HT-29 (cell line): ENCODE measurements at places on chromosomes 3 and 15. TPM values are rescaled to one million over a fixed set of nuclear protein-coding genes. Genes with fewer than 3 reads are reported as not detected.
A peak's percentile ranks its signal among the peaks of the same experiment; 100 is the strongest.

GRCh38 chr3:86711634-86712033, 279.3 kb downstream of the VGLL3 start:
- no peak for DNase-seq

DNA sequence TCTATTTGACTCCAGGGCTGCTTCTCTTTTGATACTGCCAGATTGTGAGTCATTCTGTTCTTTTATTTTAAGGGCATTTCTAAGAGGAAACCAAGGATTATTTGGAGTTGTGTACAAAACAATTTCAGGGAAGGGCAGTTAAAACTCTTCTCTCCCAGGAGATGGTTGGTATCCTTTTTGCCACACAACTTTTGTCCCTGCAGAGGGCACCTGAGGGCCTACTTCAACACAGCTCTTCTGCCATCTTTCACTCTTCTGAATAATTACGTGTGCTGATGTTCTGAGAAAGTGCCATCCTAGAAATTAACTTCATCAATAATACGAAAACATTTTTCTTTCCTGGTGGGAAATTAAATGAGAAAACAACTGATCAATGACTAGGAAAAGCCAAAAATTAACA, 75.7 kb upstream of the GADL1 start:
- no peak for DNase-seq

DNA sequence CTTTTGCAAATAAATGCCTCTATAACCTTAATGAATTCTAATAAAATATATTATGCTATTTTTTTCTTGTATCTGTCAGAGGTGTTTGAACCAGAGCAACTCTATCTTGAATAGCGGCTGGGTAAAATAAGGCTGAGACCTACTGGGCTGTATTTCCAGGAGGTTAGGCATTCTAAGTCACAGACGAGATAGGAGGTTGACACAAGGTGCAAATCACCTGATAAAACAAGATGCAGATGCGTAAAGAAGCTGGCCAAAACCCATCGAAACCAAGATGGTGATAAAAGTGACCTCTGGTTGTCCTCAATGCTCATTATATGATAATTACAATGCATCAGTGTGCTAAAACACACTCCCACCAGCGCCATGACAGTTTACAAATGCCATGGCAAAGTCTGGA, 990.7 kb downstream of the FHIT start:
- DNase-seq: no peak

DNA sequence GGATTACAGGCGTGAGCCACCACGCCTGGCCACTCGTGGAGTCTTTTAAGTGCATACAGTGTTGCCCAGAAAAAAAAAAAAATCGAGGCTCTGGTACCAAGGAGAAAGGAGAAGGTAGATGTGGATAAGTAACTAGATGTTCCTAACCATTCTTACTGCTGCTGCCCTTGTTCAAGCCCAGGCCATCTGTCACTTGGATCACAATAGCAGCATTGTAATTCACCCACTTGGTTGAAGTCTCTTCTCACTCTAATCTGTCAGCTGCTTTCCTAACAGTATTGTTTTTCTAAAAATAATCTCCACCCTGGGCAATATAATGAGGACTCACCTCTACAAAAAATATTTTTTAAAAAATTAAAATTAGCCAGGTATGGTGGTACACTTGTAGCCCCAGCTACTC, 58.0 kb upstream of the CRTC3 start:
- DNase-seq: no peak

- no peak for DNase-seq
Observed at GRCh38 chr3:195885036-195885891, 23.1 kb downstream of the TNK2 start.

Gene ARPP19
- 56.3 and 57.3 TPM in 2 replicates for total RNA-seq

GRCh38 chr3:53161450-53161819, 426 bp downstream of the PRKCD start:
- DNase-seq: no peak

DNA sequence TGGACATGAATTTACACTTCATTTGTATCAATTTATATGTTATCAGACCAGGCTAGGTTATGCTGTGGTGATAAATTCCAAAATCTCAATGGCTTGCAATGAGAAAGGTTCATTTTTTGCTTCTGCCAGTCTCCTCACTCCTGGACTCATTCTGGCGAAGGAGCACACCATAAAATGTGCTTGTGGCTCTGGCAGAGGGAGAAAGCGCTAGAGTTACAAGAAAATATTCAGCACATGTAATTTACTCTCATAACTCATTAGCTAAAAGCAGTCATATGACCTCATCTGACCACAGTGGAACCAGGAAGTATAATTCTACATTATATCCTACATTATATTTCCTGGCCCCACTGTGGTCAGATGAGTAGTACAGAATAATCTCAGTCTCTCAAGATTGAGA, 193.8 kb downstream of the BCHE start:
- peak; percentile 63 for DNase-seq

Gene WNT7A
- total RNA-seq: not detected in 2 replicates

Gene STT3B
- 75.0 and 86.5 TPM in 2 replicates for total RNA-seq

GRCh38 chr3:37475435-37475834, 301.1 kb upstream of the LRRFIP2 start:
- no peak for DNase-seq

DNA sequence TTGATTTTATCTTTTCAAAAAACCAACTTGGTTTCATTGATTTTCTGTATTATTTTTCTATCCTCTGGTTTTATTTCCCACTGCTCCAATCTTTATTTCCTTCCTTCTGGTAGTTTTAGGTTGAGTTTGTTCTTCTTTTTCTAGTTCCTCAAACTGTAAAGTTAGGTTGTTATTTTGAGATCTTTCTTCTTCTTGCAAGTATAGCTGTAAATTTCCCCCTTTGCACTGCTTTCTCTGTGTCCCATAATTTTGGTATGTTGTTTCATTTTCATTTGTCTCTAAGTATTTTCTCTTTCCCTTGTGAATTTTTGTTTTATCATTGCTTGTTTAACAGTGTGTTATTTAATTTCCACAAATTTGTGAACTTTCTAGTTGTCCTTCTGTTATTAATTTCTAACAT, 120.0 kb downstream of the PLD1 start:
- DNase-seq: no peak

Gene ANKRD34C
- total RNA-seq: not detected in 2 replicates

- DNase-seq: no peak
Observed at GRCh38 chr15:56948000-56948763, 29.7 kb downstream of the TCF12 start.

Gene MYEF2
- total RNA-seq: 17.9 and 20.5 TPM in 2 replicates

Gene SCN11A
- not detected in 2 replicates for total RNA-seq

GRCh38 chr3:127371334-127371733, 83.5 kb upstream of the PRR20G start:
- no peak for DNase-seq

GRCh38 chr15:38401106-38401505, 52.8 kb upstream of the FAM98B start:
- DNase-seq: no peak

Gene TMEM207
- total RNA-seq: not detected in 2 replicates

DNA sequence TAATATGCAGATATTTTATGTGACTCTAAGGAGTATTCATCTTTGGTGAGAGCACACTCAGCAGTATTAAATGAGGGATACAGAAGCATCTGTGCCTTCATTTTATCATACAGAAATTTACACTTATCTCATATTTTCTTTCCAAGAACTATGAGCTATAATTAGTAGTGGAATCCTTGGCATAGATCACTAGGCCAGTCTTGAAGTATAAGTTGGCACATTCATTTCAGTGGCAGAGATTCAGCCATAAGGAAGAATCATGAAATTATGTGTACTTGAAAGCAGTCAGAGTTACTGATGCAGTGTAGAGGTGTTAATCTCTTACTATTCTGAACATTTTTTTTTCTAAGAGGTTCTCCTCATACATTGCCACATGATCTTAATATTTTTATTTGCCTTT, 393.6 kb upstream of the GOLIM4 start:
- no peak for DNase-seq

GRCh38 chr3:128489674-128489926, 3.4 kb downstream of the GATA2 start:
- DNase-seq: no peak

Gene CHAC1
- 13.6 and 16.6 TPM in 2 replicates for total RNA-seq

GRCh38 chr3:184715943-184716621, 4.2 kb upstream of the MAGEF1 start:
- no peak for DNase-seq

- no peak for DNase-seq
Observed at GRCh38 chr3:123637131-123637530, 52.3 kb upstream of the HACD2 start.

GRCh38 chr15:66901336-66902100, 163.9 kb upstream of the SMAD3 start:
- no peak for DNase-seq

DNA sequence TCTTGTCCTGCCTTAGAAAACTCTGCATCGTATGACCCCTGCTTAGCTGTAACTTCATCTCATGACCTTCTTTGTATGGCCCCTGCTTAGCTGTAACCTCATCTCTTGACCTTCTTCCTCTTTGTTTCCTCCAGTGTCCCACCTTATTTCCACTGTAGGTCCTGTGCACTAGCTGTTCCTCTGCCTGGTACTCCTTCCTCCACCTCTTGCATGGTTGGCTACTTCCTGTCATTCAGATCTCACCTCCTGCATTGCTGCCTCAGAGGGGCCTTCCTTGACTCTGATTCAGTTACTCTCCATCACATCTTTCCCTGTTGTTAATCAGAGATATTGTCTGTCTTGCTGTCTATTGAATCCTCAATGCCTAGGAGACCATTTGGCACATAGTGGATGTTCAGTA, 63.2 kb downstream of the PDE8A start:
- no peak for DNase-seq

GRCh38 chr3:147493666-147494065, 84.5 kb downstream of the ZIC1 start:
- peak; percentile 74 for DNase-seq

DNA sequence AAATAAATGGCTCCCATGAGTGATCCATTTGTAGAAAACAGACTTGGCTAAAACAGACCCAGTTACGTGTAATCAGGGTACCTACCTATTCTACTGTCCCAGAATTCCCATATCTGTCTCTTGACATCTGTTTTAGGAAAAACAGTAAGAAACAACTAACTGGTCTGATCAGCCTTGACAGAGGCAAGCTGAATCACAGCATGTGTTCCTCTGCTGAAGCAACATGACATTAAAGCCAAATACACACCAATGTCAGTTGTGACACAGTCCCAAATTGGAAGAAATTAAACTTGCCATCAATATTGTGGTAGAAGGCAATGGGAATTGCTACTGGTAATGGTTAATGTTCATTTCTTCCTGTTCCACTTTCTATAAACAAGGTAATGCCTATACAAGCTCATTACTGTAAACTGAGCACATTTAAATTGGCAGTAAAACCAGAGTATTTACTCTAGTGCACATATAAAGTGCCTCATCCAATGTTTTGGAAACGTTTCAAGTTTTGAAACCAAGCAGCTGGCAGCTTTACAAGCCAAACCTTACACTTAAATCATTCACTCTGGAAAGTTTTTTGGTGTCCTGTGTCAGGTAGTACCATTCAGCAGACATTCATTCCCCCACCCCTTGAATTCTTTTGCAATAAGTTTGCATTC, 27.0 kb downstream of the ALDH1A2 start:
- peak; percentile 80 for DNase-seq

Gene IQCF5
- not detected in 2 replicates for total RNA-seq

- DNase-seq: peak; percentile 55
Observed at GRCh38 chr15:55799291-55800212, 56.6 kb upstream of the PRTG start.

DNA sequence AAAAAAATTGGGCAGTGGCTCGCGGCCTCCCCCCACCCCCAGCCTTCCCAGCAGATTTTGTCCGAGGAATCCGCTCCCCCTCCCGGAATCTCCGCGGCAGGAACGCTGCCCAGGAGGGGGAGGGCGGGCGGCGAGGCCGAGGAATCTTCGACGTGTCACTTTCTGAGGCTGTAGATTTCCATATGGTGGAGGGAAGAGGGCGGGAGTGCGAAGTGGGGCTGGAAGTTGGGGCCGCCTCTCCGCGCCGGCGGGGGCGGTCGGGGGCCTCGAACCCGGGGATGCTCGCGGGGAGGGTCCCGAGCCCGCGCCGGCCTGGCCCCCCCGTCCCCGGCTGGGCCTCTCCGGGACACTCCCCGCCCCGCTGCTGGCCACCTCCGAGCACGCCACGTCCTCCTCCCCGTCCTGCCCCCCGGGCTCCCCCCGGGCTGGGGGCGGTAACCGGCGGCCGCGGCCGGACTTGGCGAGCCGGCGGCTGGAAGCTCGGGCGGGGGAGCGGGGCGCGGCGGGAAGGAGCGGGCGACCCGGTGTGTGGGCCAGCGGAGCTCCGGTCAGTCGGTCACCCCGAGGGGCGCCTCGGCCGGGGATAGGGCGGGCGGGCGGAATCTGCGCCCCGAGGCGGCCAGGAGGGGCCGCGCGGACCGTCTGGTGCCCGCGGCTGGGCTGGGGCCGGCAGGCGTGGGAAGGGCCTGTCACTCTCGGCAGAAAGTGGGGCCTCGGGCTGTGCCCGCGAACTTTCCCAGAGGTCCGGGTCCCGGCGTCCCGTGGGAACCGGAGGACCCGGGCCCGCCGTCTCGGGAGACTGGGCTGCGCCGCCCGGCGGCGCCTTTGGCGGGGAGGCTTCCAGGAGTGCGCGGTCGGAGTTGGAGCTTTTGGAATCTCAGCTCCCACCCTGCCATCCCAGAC, 951 bp downstream of the FNDC3B start:
- DNase-seq: peak; percentile 78

- no peak for DNase-seq
Observed at GRCh38 chr3:126997455-126998038, 14.6 kb downstream of the PLXNA1 start.

Gene HGD
- total RNA-seq: 17.6 and 20.7 TPM in 2 replicates

DNA sequence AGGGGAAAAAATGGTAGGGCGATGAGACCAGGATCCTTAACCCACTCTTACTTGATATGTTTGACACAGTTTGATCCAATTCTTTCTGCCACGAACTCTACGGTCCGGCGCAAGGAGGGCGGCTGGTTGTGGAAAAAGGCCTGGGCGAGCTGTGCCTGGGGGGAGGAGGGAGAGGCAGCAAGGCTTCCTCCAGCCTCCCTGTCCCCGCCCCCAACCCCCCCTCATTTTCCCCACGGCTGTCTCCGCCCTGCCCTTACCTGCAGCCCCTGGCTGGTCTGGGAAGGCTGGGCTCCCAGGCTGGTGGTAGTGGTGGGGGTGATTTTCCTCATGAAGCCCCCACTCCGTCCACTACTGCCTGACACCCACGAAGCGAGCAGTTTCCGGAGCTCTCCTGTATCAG, 8.0 kb downstream of the CDAN1 start:
- no peak for DNase-seq

- peak; percentile 59 for DNase-seq
Observed at GRCh38 chr3:139388821-139389551, 461 bp downstream of the COPB2 start.

- peak; percentile 92 for DNase-seq
Observed at GRCh38 chr3:107987036-107987939, 103.5 kb downstream of the CD47 start.

DNA sequence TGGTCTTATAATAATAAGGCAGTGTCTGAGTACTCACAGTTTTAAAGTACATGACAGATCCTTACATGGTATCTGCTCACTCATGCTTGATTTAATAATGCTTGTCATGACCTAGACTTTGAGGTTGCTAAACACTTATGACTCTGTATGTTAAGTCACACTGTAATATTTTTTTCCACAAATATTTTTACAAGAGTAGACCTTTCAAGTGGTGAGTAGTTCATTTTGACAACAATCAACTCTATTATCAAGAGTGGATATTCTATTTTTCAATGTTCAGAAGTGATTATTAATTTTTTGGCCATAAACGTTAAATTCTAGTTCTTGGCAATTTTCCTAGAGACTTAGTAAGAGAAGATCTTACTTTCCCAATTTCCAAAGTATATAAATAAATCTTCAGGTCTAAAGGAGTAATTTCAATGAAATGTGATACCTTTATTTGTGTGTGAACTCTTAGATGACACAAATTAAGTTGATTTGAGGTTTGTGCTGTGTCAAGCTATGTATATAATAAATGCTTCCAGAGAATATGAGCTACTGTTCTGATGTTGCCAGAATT, 104.5 kb downstream of the NLGN1 start:
- DNase-seq: no peak
